ENCODE measurements at places on chromosomes 7 and 10.

GRCh38 chr10:95374597-95375209, 83.9 kb upstream of the PDLIM1 start:
- DNase-seq, result peak; percentile 44

GRCh38 chr10:132297526-132297925, 10.2 kb downstream of the STK32C start:
- DNase-seq, result no peak

DNA sequence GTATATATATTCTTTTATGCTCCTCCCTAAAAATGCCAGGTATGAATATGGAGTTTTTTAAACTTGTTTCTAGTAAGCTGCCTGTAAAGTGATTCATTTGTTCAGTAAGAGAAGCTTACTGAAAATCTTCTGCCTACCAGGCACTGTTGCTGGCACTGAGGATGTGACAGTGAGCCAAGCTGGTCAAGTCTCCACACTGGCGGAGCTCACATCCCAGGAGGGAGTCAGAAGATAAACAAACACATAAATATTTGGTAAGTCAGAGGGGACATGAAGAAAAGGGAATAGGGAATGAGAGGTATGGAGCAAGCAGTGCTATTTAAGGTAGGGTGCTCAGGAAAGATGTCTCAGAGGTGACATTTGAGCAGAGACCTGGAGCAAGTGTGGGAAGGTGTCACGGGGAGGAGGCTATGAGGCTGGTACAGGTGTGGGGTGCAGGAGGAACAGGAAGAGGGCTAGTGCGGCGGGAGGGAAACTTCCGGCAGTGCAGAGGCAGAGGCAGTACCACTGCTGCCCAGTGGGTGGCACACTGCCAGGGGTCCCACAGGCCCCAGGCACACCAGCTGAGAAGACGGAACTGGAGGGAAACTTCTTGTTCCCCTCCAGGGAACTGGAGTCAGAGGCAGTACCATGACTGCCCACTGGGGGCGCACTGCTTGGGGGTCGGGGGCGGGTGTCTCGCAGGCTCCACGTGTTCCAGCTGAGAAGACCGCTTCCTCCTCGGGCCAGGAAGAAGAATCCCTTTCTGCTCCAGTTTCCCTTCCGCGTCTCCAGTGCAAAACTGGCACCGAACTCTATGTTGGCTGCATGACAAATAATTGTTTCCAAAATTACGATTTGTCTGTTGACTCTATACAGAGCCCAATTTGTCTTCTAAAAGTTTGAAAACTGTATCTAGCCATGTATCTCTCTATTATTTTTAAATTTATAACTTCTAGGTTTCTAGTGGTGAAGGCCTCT, 161.0 kb downstream of the TEX36 start:
- no peak for DNase-seq

GRCh38 chr7:26136831-26137230, 15.2 kb upstream of the NFE2L3 start:
- DNase-seq, result no peak

- DNase-seq, result no peak
Observed at GRCh38 chr10:120369856-120370276, 87.2 kb upstream of the PLPP4 start.

- no peak for DNase-seq
Observed at GRCh38 chr7:17230099-17230807, 68.2 kb upstream of the AHR start.

GRCh38 chr7:5692845-5693278, 88.6 kb downstream of the RNF216 start:
- no peak for DNase-seq

DNA sequence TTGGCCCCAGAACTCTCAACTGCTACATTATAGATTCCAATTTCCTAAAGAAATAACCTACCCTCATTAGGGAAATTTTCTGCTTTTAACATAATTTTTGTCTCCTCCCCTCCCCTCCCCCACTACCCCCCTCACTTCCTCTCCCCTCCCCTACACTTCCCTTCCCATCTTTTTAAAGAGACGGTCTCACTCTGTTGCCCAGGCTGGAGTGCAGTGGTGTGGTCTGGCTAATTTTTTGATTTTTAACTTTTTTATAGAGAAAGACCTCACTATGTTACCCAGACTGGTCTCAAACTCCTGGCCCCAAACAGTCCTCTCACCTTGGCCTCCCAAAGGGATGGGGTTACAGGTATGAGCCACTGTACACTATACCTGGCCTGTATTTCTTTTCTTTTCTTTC, 30.5 kb upstream of the C1GALT1 start:
- no peak for DNase-seq

DNA sequence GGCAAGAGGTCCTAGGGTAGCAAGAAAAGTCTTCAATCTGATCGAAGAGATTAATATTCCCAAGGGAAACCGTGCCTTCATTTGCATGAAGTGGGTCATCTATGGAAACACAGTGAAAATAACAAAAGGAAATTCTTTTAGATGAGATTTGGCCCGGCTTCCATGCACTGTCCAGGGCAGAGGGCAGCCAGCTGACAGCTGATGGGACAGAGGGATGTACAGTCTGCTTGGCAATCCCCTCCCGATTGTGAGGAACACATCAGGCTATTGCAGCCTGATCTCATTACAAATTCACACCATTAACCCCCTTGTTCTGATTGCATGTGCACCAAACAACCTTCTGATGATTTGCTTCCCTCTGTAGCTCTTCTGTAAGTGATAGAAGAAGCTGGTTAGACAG, 105.3 kb downstream of the FRMD4A start:
- no peak for DNase-seq

- no peak for DNase-seq
Observed at GRCh38 chr10:23325132-23325531, 19.5 kb downstream of the C10orf67 start.
